NCI-H1694 treated with DMSO at 0.1 percent for 48 hours (cell line): ENCODE measurements at places on chromosomes 3 and 15.
A peak's percentile ranks its signal among the peaks of the same experiment; 100 is the strongest.

DNA sequence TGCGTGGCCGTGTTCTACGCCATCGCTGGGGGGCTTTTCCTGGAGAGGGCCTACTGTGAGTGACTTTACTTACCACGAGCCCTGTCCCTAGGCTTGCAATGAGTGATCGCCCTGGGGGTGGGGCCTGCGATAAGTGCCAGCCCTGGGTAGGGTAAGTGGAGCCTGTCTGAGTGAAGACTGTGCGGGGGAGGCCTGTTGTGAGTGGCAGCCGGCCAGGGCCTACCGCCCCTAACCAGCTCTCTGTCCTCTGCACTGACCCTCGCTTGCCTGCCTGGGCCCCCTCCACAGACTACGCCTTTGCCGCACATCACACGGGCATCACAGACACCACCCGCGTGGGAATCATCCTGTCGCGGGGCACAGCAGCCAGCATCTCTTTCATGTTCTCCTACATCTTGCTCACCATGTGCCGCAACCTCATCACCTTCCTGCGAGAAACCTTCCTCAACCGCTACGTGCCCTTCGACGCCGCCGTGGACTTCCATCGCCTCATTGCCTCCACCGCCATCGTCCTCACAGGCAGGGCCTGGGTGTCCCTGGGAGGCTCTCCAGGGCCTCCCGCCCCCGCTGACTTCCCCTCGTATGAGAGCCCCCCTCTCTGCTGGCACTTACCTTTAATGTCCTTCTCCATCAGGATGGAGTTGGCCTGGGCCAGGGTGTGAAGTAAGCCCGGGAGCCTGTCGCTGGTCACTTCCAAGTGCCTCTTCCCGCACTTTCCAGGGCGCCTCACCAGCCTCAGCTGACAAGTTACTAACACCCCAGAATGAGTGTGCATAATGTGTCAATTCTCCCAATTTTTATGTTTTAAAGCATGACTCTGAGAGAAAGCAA lies 22.4 kb downstream of the DUOX1 start:
- no peak for DNase-seq

GRCh38 chr3:106423321-106424225 lies 554.8 kb upstream of the CBLB start:
- DNase-seq: no peak

DNA sequence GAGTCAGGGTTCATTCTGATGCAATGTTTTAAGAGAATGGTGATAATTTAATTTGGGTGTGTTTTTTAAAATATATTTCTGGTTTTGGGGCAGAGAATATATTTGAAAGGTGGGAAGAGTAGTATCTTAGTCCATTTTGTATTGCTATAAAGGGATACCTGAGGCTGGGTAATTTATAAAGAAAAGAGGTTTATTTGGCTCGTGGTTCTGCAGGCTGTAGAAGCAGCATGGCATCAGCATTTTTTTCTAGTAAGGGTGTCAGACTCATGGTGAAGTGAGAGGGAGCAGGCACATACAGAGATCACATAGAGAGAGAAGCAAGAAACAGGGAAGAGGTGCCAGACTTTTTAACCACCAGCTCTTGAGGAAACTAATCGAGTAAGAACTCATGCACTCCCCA lies 152.7 kb downstream of the SHOX2 start:
- DNase-seq: no peak

GRCh38 chr15:91369823-91370222 lies 269.8 kb downstream of the SV2B start:
- DNase-seq: no peak

- no peak for DNase-seq
Measured at GRCh38 chr3:133037436-133037835, 755 bp upstream of the TMEM108 start.

DNA sequence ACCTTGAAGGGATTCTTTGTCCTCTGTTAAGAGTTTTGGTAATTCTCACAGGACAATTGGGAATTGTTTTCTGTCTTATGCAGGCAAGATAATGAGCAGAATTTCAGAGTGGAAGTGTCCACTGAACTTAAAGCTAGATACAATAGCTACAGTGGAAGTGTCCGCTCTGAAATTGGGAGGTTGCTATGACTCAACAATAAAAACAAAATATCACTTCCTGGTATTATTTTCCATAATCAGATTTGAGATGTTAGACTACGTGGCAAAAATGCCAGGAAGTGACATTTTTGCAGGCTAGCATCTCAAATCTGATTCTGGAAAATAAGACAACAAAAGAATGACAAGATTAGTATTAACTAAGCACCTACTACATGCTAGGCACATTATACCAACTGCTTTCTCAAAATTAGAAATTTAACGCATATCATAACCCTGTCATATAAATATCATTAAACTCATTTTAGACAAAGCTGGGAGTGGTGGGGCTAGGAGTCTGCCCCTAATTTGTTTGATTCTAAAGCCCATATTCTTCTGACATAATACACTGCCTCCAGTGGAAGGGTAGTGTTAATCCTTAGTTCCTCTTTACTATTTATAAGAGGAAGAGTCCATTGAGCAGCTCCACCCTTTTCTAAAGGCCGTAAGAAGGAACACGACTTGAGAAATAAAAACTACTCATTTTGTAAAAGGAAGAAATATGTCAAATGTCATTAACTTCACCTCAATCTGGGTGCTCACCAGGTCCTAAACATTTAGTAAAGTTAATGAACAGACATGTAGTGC lies 266.9 kb upstream of the STT3B start:
- no peak for DNase-seq

DNA sequence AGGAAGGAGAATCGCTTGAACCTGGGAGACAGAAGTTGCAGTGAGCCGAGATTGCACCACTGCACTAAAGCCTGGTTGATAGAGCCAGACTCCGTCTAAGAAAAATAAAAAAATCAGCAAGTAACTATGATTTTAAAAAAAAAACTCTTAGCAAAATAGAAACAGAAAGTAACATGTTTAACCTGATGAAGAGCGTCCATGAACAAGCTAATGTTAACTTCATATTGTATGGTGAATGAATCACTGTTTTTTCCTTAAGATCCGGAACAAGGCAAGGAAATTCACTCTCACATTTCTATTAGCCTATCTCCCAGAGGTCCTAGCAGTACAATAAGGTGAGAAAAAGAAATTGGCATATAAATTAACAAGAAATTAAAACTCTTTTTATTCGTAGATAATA lies 69.0 kb downstream of the RFX7 start:
- DNase-seq: no peak

- DNase-seq: no peak
Measured at GRCh38 chr3:23830869-23831484, 25.2 kb downstream of the UBE2E1 start.

DNA sequence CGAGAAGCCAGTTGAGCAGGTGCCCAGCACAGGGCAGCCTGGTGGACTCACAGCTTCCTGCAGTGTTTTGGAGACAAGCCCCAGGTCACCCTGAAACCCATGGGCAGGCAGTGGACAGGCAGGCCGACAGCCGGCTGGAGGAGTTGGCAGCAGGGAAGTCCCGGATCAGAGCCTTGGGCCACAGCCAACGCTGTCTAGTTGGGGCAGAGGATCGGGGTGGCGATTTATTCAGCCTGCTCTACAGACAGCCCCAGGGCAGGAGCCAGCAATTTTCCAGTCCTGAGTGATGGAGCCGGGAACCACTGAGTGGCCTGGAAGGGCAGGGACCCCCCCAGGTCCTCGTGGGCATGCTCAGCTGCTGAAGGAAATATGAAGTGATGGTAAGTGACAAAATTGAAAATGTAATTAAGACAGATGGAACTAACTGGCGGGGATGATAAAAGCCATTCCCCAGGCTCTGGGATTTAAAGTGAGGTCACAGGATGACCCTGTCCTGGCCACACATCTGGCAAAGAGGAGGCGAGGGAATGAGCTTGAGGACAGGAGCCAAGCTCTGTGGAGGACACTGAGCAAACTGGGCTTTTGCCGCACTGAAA lies 34.4 kb upstream of the TBC1D21 start:
- no peak for DNase-seq

- DNase-seq: no peak
Measured at GRCh38 chr3:24428481-24428880, 66.2 kb downstream of the THRB start.

GRCh38 chr15:91476861-91477260 lies 376.6 kb upstream of the SLCO3A1 start:
- no peak for DNase-seq

GRCh38 chr15:62118520-62119226 lies 46.4 kb downstream of the C2CD4B start:
- DNase-seq: no peak

DNA sequence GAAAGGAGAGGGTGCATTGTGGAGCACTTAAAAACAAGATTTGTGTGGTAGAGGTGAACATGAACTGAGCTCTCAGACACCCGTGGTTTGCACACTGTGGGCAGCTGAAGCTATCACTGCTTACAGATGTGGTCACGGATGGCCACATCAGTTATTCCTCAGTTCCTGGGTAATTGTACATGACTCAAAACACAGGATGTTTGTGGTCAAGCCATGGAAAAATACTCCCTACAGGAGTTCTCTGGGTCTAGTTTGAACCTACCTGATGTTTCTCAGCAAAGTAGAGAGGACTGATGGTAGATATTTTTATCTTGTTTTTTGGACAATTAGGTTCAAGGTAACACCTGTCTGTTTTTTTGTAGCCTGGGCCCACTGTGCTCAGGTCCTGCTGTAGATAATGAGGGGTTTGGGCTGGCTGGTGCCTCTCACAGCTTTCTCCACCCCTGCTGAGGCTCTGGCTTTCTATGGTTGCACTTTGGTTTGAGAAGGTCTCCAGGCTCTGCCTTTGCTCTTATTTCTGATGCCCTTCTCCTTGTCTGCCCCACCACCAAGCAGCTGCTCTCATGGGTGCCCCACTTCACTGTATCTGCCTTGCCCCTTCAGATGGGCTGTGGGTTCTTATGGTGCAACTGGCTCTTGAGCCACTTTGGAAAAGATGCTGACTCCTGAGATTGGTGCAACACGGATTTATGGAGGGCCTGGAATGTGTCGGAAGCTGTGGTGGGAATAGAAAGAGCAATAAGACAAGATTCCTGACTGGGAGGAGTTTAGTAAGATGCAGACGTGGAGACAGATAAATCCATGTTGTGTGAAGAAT lies 40.1 kb downstream of the CDCP1 start:
- no peak for DNase-seq

GRCh38 chr3:145942052-145942451 lies 218.9 kb downstream of the PLOD2 start:
- no peak for DNase-seq

GRCh38 chr3:82834098-82834497 lies 1072.7 kb upstream of the GBE1 start:
- no peak for DNase-seq

GRCh38 chr3:13308380-13308801 lies 111.7 kb downstream of the NUP210 start:
- DNase-seq: peak; percentile 37

GRCh38 chr15:80328496-80328895 lies 75.7 kb upstream of the ARNT2 start:
- no peak for DNase-seq

DNA sequence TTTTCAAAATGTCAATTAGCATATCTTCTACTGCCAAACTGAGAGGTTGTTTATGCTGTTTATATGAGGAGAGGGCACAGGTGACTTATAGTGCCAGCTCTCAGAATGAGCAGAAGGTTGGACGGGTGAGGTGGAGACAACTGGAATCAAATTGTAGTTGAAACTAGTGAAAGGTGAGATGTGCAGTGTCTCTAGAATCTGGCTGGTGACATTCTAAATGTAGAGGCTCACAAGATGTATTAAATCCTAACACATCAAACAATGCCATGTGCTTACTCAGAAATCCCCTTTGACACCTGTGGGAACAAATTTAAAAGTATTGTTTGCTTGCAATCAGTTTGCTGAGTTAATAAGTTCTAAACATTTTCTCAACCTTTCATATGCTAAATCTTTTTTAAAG lies 40.8 kb downstream of the CRYBG3 start:
- DNase-seq: no peak

- DNase-seq: no peak
Measured at GRCh38 chr15:74396445-74397238, 29.2 kb upstream of the CYP11A1 start.

GRCh38 chr15:33934396-33934795 lies 33.9 kb upstream of the CHRM5 start:
- no peak for DNase-seq

DNA sequence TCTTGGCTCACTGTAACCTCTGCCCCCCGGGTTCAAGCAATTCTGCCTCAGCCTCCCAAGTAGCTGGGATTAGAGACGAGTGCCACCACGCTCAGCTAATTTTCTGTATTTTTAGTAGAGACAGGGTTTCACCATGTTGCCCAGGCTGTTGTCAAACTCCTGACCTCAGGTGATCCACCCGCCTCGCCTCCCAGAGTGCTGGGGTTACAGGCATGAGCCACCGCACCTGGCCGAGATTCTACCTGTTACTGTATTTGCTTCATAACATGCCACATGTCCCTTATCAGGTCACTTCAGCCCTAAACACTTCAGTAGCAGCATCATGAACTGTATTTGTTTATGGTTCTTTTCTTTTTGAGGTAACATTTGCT lies 7.5 kb upstream of the LCTL start:
- no peak for DNase-seq

DNA sequence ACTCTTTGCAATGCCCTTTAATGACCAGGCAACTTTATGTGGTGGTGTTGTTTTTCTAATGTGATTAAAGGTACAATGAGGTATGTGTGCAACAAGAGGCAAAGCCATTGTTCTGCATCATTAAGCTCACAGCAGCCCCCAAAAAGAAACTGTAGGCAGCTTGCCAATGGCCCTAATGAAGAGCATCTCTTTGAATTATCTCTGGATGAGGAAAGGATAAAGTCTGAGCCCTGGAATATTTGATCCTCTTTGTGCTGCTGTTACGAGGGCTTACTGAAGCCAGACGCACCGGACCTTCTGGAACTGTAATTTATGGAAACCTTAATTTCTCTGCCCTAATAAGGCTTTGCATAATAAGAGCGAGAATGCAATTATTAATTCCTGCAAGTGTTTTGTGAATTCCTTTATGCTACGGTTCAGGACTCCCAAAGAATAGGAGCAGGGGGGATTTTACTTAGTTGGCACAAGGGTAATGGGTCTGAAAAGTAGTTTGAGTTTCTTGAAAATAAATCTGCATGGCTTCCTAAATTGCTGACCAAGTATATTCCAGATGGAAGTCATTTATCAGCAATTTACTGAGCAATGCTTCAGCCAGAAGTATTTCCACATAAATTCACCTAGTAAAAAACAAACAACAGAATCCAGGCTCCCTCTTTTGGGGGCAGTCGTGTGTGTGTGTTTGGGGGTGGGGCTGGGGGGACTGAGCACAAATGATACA lies 193.4 kb downstream of the PDZRN3 start:
- no peak for DNase-seq

GRCh38 chr3:127406309-127407025 lies 118.6 kb upstream of the PRR20G start:
- DNase-seq: no peak

DNA sequence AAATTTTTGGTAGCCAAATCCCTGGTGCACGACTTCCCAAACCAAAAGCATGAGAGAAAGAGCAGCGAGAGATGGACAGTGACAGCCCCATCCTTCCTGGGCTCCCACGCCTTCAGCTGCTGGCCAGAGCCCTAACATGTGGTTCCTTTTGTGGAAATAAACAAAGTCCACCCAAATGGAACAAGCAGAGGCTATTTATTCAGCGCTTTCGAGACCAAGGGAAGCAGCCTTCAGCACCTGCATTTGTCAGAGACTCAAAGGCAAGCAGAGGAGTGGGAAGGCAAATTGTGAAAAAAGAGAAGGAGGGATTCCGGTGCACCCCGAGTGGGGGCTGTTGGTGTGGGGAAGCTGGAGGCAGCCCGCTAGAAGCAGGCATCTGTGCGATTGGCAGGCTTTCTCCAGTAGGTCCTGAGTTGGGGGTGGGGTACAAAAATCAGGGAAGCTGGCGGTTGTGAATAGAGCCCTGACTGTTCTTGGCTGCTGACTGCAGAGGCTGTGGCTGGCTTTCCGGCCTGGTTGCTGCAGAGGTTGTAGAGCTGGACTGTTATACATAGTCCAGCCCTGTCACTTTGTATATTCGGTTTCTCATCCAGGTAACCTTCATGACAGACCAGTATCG lies 427.2 kb downstream of the OCA2 start:
- no peak for DNase-seq
